Cardiac fibroblast (primary cell): ENCODE measurements at places on chromosomes 2 and 18.

- peak; percentile 24 for DNase-seq
Measured at GRCh38 chr2:107634172-107634571, 192.5 kb upstream of the RGPD4 start.

DNA sequence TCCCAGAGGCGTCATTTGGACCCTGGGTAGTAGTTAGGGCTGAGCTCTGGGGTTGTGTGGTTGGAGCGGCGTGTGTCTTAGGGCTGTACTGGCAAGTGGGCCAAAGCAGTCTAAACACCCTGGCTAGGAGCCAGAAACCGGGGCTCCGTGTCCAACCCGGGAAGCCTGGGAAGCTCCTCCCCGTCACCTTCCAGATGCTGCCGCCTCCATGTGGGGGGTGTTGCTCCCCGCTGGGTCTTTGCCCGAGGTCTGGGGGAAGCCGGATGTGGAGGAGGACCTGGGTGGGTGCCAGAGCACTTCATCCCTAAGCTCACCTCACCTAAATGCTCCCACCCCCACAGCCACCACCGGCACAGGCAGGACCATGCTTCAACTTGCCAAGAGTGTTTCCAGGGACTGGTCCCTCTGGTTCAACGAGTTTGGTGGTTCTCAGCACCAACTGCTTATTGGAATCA is 25.4 kb downstream of the TET3 start:
- DNase-seq, result no peak

GRCh38 chr2:168237741-168238140 is 9.7 kb downstream of the STK39 start:
- no peak for DNase-seq

DNA sequence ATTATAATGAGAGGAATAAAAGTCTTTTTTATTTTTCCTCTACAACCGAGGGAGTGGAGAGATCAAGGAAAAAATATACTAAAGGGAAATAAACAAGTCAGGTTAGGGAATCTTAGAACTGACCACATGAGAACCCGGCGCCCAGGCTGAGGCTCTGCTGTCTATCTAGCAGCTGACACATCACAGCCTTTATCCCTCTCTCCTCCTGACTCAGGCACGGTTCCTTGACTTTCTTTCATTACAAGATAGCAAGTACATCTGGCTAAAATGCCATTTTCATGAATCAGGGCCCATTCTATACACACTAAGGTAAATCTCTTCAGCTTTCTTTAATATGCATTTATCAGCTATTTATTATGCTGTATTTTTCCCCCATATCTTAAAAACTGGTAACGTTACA is 296.0 kb downstream of the TMX3 start:
- DNase-seq, result peak; percentile 71

- DNase-seq, result no peak
Measured at GRCh38 chr2:59658906-59659635, 894.4 kb downstream of the BCL11A start.

DNA sequence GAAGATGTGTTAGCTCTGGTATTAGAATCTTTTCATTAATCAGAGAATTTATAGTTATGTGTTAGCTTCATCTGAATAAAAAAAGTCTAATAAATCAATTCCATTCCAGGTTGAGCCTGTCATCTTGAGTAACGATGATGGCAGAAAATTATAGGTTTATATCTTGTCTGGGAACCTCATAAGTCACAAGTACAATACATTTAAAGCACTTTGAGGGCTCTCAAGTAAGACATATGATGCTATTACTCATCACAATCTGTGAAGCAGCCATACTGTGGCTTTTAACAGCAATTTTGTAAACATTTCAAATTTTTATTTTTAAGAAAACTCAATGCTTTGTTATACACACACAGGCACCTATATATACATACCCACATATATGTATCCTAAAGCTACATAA is 484.1 kb upstream of the VRK2 start:
- no peak for DNase-seq

DNA sequence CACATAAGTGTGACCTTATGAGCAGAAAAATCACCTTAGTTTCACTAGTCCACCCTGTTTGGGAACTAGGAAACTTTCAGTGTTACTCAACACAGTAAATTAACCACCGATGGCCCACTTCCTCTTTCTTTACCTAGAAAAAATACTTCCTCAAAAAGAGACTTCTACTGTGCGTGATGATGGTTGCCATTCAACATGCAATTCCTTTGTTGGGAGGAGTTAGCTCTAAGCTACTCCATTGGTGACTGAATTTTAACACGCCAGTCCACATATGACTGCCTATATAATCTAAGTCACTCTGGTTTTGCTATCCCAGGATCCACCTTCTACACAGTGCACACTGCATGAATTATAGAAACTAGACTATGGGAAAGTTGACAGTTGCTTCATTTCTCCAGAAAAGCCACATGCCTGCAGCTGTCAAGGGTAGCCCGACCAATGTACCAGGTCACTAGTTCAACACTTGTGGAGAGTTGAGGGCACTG is 47.8 kb upstream of the REG3G start:
- DNase-seq, result no peak

DNA sequence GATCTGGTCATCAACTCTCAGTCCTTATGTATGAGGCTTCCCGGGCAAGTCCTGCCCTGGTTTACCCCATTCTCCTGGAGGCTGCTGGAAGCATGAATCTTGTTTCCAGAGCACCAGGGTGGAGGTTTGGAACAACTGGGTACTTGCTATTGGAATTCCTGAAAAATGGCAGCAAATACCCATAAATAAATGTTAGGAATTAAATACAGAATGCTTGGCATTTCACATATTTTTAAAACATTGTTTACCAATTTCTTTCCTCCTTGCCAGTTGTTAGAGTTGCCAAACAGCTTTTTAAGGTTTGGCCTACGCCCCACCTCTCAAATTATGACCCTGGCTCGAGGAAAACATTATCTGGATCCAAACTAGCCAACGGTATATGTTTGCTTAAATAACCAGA is 90.6 kb upstream of the ZCCHC2 start:
- DNase-seq, result no peak

- DNase-seq, result no peak
Measured at GRCh38 chr2:6562771-6563170, 302.9 kb downstream of the CMPK2 start.

GRCh38 chr2:151808258-151809072 is 19.8 kb downstream of the ARL5A start:
- DNase-seq, result peak; percentile 56

DNA sequence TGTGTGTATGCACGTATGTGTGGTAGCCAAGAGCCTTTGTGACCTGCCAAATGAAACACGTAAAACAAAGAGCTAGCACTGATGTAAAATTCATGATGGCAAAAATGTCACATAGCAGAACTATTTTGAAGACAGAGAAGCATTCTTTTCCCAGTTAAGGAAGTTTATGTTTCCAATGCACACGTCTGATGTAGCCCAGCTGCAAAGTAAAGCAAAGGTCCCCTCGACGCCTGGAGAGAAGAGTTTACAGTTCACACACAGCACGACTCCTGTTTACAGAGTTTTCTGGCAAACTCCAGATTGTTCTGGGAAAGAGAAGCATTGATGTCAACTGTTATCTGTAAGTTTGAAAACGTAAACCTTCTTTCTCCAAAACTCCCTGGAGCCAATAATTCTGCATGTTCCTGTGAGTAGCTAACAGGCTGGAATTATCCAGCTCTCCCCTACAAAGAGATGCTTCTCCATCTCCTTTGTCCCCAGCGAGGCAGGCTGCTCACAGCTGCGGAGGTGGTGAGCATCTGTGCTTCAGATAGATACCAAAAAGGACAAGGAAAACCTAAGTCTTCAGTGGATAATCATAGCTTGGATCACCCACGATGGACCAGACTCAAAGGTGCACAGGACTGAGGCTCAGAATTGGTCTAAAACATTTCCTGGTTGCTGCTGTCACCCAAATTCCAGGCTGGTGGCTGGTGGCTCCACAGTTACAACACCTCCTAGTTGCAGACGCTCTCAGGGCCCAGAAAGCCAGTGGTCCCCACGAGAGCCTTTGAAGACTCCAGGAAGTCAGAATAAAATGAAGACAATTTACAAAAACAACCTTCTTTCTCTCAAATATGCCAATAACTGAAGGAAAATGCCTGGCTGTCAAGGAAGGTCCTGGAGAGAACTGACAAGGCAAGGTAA is 87.4 kb downstream of the COL6A3 start:
- DNase-seq, result no peak

GRCh38 chr2:101794141-101794540 is 96.6 kb downstream of the MAP4K4 start:
- peak; percentile 31 for DNase-seq

DNA sequence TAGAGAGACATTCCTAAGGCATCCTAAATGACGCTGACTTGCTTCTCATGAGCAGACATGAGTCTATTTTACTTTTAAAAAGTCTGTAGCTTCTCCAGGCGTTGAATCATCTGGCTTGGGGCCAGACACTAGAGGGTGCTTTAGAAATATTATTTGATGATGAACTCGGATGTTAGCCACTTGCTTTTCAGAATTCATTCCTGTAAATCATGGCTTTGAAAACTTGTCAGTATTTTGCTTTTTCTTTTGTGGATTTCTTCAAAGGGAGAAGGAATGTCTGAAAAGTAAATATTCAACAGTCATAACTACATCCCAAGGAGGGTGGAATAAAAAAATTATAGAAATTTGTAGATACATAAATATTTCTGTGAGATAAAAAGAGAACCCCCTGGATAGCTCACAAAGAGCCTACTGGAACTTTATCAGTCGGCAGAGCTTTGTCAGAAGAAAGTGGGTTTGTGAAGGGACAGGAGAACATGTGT is 370.8 kb downstream of the OSR1 start:
- DNase-seq, result peak; percentile 93

GRCh38 chr2:28055325-28055970 is 164.9 kb downstream of the BABAM2 start:
- peak; percentile 57 for DNase-seq

GRCh38 chr18:53749766-53750165 is 474.7 kb downstream of the MBD2 start:
- DNase-seq, result no peak

- no peak for DNase-seq
Measured at GRCh38 chr2:64442801-64443429, 11.0 kb upstream of the LGALSL start.

GRCh38 chr18:30132959-30133358 is 909.6 kb downstream of the DSC3 start:
- no peak for DNase-seq

GRCh38 chr2:24616616-24617015 is 125.6 kb downstream of the NCOA1 start:
- no peak for DNase-seq

DNA sequence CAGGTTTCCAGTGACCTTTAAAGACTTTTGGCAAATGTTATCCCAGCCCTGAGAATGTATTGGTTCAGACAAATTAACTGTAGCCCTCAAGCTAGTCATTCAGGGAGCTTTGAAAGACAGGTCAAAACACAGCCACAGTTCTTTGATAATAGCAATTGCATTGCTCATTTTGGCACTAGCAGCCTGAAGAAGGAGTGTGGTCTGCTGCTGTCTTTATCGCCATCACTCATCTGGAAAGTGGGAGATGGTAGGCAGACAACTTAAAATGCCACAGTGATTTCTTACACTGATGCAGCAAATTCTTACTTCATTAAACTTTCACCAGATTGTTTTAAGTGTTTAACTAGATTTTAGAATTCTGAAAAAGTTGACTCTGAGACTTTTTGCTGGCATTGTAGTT is 47.2 kb downstream of the DOK6 start:
- DNase-seq, result no peak

- DNase-seq, result no peak
Measured at GRCh38 chr18:35155398-35156117, 85.3 kb upstream of the ZNF397 start.

GRCh38 chr2:157233506-157233905 is 24.0 kb upstream of the GALNT5 start:
- DNase-seq, result peak; percentile 70

DNA sequence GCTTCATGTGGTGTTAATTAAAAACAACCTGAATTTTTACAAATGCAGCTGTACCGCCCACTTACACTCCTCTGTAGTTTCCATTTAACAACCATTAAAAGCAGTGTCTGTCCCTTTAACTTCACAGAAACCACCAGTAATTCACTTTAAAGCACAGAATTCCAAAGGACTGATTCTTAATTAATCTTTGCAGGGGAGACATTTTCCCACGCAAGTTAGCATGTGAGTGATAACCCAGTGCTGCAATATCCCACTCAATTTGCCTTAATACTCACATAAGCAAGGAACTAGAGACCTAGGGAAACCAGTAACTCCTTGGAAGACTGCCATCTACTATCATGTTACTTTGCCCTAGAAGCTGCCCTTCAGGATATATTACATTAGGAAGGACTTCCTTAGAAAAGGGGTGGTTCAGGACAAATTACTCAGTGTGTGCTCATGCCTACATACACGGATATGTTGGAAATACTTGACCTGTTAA is 102.3 kb downstream of the OSR1 start:
- DNase-seq, result peak; percentile 94

- no peak for DNase-seq
Measured at GRCh38 chr2:69031466-69031865, 18.5 kb downstream of the ANTXR1 start.

DNA sequence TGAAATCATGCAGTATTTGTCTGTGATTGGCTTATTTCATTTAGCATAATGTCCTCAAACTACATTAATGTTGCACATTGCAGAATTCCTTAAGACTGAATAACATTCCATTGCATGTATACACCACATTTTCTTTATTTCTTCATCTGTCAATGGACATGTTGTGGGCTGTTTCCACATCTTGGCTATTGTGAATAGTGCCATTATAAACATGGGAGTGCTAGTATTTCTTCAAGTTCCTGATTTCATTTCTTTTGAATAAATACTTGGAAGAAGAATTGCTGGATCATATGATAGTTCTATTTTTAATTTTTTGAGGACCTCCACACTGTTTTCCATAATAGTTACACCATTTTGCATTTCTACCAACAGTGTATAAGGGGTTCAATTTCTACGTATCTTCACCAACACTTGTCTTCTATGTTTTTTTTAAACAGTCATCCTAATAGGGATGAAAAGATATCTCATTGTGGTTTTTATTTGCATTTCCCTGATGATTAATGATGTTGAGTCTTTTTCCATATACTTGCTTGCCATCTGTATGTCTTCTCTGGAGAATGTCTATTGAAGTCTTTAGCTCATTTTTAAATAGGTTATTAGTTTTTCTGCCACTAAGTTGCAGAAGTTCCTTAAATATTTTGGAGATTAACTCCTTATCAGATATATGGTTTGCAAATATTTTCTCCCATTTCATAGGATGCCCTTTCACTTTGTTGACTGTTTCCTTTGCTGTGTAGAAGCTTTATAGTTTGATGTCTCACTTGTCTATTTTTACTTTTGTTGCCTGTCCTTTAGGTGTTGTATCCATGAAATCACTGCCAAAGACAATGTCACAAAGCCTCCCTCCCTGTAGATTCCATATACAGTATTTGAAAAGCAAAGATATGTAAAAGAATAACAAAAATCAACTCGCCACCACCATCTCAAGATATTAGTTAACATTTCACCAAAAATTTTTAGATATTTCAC is 14.6 kb downstream of the FBXO11 start:
- peak; percentile 84 for DNase-seq

DNA sequence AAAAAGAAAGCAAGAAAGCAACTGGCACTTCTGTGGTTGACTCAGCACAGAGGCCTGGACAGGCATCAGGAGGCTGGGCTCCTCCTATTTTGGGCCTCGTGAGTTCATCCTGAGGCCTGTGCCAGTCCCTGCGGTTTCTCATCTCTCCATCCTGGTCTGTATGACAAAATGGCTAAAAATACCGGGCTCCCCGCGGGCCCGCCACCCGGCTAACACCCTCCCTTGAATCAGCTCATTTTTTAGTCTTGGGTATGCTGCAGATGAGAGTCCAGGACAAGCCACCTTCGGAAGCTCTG is 62.3 kb upstream of the YWHAQ start:
- peak; percentile 79 for DNase-seq
